ENCODE measurements at places on chromosomes 1 and 21. TPM values are rescaled to one million over a fixed set of nuclear protein-coding genes. Genes with fewer than 3 reads are reported as not detected.

PIK3R3 gene
- 1.1 TPM for total RNA-seq

DENND2C gene
- total RNA-seq = 0.47 TPM

ANGPTL3 gene
- not detected for total RNA-seq

PEA15 gene
- 210 TPM for total RNA-seq

ACOT11 gene
- 1.4 TPM for total RNA-seq

PRR9 gene
- total RNA-seq = not detected

EXOC8 gene
- total RNA-seq = 9.6 TPM

ATP1A2 gene
- not detected for total RNA-seq

SDC3 gene
- 10.3 TPM for total RNA-seq

DAB1 gene
- not detected for total RNA-seq

FMO1 gene
- not detected for total RNA-seq

NUP210L gene
- total RNA-seq = not detected

MAP3K7CL gene
- 2.0 TPM for total RNA-seq

C1QTNF12 gene
- 1.4 TPM for total RNA-seq

RIPPLY3 gene
- 0.56 TPM for total RNA-seq

DRAXIN gene
- 0.13 TPM for total RNA-seq

SYCP1 gene
- total RNA-seq = not detected

CFAP45 gene
- total RNA-seq = 0.51 TPM

SLC6A17 gene
- total RNA-seq = 5.6 TPM

BSND gene
- not detected for total RNA-seq

GOLT1A gene
- total RNA-seq = 4.7 TPM

LENEP gene
- total RNA-seq = not detected

ST7L gene
- 10.9 TPM for total RNA-seq

CHRNB2 gene
- total RNA-seq = 0.58 TPM

FAM72D gene
- total RNA-seq = 6.1 TPM

B3GALNT2 gene
- 19.6 TPM for total RNA-seq

MAP1LC3C gene
- total RNA-seq = not detected

RHBDL2 gene
- total RNA-seq = 2.2 TPM

HIPK1 gene
- 15.3 TPM for total RNA-seq

BMP8A gene
- total RNA-seq = 0.29 TPM

CDCA8 gene
- total RNA-seq = 48.4 TPM

TRIM17 gene
- total RNA-seq = not detected

TMEM54 gene
- 42.9 TPM for total RNA-seq

GPR161 gene
- total RNA-seq = 16.3 TPM

ADAR gene
- total RNA-seq = 69.1 TPM

KCNJ10 gene
- total RNA-seq = not detected

SEMA4A gene
- 0.65 TPM for total RNA-seq

CD1E gene
- not detected for total RNA-seq

CACHD1 gene
- 1.7 TPM for total RNA-seq

CFAP107 gene
- not detected for total RNA-seq

LCE1E gene
- total RNA-seq = not detected

NBPF4 gene
- total RNA-seq = 0.13 TPM

UBE2U gene
- not detected for total RNA-seq

NPR1 gene
- total RNA-seq = 0.92 TPM

SPRR2F gene
- not detected for total RNA-seq

HSD11B1 gene
- not detected for total RNA-seq
